ENCODE measurements at places on chromosomes 2 and 18. TPM values are rescaled to one million over a fixed set of nuclear protein-coding genes. Genes with fewer than 3 reads are reported as not detected.

DNA sequence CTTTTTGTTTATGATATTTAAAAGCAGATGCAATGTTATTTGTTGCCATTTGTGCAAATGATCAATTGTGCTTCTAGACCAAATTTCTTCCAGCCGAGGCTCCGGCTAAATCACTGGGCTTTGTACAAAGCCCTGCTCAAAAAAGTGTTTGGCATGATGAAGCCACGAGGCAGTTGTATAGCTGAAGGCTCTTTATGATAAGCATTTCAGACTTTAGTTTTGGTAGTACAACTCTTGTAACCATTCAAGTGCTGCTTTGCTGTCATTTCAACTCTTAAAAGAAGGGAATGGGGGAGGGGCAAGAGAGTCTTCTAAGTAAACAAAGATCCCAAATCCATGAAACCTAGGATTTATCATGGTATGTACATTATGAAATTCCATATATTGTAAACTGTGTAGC is 3.3 kb upstream of the ZNF532 start:
- DNase-seq, result no peak

DNA sequence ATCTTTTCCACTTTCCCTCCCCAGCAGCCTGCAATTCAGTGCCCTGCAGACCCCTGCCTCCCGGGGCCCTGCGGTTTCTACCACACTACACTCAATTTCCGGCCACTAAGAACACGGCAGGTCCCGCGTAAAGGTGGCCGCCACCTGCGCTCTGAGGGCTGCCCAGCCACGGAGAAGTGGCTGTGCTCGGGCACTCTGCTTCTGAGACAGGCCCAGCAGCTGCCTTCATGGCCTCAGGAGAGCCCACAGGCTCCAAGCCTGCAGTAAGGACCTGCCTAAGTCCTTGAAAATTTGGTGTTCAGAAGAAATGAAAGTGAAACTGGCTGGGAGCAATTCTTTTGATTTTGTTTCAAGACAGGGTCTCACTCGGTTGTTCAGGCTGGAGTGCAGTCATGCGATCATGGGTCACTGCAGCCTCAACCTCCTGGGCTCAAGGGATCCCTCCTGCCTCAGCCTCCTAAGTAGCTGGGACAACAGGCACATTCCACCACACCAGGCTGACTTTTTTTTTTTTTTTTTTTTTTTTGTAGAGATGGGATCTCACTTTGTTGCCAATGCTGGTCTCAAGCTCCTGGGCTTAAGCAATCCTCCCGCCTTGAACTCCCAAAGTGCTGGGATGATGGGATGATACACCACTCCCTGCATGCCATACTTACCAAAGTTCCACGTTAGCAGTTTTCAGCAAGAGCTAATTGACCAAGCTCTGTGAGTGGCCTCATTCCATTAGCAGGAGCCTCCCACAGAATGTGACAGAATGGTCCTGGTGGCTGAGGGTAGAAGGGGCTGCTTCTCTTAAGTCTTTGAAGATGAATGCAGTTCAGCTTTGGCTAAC is 14.6 kb upstream of the ALPP start:
- DNase-seq, result peak; percentile 43

CYP1B1 gene
- total RNA-seq, result 19.6 TPM

- DNase-seq, result no peak
These were observed 16.1 kb upstream of the PPP1CB start for GRCh38 chr2:28735511-28735910.

YPEL5 gene
- total RNA-seq, result 102 TPM

ZNF514 gene
- 27.8 TPM for total RNA-seq

- DNase-seq, result no peak
These were observed 3.1 kb upstream of the B3GNT2 start for GRCh38 chr2:62192811-62193210.

SPHKAP gene
- total RNA-seq, result not detected

RBM44 gene
- 1.1 TPM for total RNA-seq

- DNase-seq, result no peak
These were observed 4.6 kb downstream of the FN1 start for GRCh38 chr2:215431290-215431689.

DNA sequence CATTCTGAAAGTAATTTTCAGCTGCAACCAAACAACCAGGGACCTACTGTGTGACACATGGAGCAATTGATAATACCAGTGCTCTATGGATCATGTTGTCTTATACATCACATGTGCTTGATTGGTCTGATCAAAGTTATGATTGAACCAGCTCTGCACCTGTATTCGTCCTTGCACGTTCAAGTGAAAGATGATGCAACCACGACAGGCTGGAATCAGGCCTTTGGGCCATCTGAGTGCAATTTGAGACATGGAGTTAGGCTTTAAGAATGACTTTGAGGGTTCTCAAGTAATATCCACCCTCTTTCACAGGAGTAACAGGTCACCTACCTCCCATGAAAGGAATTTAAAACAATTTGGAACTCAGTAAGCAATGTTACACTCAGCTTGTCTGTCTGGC is 165.2 kb downstream of the SLC8A1 start:
- DNase-seq, result no peak

DNA sequence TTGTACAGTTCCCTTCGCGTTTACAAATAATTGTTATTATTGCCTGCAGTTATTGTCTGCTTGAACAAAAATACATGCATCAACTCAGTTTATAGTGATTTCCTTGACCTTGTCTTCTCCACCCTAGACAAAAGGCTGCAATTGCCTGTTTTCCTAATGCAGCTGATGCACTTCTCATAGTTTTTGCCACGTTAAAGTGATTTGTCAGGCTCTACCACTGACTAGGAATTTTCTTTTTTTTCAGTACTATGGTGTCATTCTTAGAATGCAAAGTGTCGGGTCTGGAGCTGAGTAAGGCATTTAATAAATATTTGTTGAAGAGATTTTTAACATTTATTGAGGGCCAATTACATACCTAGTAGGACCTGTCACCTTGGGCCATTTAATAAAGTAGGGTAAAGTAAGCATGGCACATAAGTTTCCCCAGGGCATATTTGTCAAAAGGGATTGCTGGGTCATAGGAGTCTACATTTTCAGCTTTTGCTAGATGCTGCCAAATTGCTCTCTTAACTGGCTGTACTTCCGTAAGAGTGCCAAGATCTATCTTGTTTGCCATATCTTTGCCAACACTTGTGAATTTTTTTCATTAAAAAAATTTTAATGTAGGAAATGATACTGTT is 24.1 kb downstream of the ACSL3 start:
- no peak for DNase-seq

SCYGR4 gene
- 1.5 TPM for total RNA-seq

- DNase-seq, result peak; percentile 76
These were observed 76.4 kb upstream of the UXS1 start for GRCh38 chr2:106270471-106270891.

GRCh38 chr18:59324623-59324971 is 6.1 kb upstream of the CPLX4 start:
- DNase-seq, result no peak

DYNAP gene
- total RNA-seq, result not detected

- DNase-seq, result no peak
These were observed 77.0 kb upstream of the PID1 start for GRCh38 chr2:229348128-229348527.

- DNase-seq, result peak; percentile 82
These were observed 1.0 kb downstream of the ACVR1 start for GRCh38 chr2:157874997-157875640.

Measured in suprapubic skin (tissue), 4 donors.